ENCODE measurements at places on chromosomes 1 and 21. TPM values are rescaled to one million over a fixed set of nuclear protein-coding genes. Genes with fewer than 3 reads are reported as not detected.

NBPF6 gene
- total RNA-seq, result not detected

SPRR5 gene
- total RNA-seq, result not detected

RYR2 gene
- total RNA-seq, result 0.10 TPM

PKN2 gene
- 48.7 TPM for total RNA-seq

OPRD1 gene
- total RNA-seq, result not detected

HUNK gene
- under 0.01 TPM for total RNA-seq

DISC1 gene
- total RNA-seq, result 21.9 TPM

TMEM167B gene
- 17.6 TPM for total RNA-seq

HMGCL gene
- total RNA-seq, result 23.1 TPM

INKA2 gene
- 5.6 TPM for total RNA-seq

CFHR1 gene
- 0.48 TPM for total RNA-seq

MAP3K21 gene
- 0.19 TPM for total RNA-seq

POMGNT1 gene
- total RNA-seq, result 56.2 TPM

UBL4B gene
- total RNA-seq, result not detected

RGS1 gene
- not detected for total RNA-seq

COL9A2 gene
- total RNA-seq, result 0.33 TPM

PGBD2 gene
- total RNA-seq, result 4.6 TPM

FCN3 gene
- 0.33 TPM for total RNA-seq

KCNA10 gene
- total RNA-seq, result not detected

TRIM67 gene
- total RNA-seq, result not detected

FMO4 gene
- total RNA-seq, result 1.2 TPM

Measured in vein endothelial cell (primary cell).